Right lobe of liver (tissue), 6 donors: ENCODE measurements at places on chromosomes 3 and 15. TPM values are rescaled to one million over a fixed set of nuclear protein-coding genes. Genes with fewer than 3 reads are reported as not detected.

DNA sequence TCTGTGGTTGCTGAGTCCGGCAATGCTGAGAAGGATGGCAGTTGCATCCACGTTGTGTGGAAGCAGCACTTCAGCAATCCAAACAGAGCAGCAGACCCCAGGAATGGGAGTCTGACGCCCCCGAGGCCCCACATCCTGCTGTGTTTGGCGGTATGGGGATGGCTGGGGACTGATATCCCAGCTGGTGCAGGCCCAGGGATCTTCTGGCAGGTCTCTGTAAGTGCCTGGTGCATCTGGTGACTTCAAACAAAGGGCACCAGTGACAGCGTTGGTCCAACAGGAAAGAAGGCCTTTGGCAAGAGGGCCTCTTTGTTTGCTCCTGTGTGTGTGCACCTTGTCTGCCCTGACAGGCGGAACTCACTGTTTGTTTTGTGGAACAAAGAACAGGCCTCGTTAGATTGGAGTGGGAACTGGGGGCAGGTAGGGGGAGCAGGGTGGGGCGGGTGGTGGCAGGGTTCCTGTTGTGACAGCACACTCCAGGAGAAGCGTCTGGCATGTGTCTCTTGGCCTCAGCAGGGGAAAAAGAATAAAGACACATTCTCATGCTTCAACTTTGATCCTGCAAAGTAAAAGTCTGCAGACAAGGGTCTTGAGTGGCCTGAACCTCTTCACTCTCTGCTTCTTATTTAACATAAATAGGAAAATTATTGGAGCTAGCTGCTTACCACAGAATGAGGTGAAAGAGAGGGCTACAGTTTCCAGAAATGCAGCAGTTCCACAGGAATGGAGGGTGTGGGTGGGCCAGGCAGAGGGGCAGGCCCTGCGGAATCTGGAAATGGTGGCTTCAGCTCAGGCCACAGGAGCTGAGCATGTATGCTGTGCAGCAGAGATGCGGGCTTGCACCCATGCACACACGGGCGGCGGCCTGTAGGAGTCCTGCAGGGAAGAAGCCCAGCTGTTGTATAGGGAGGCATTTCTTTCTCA is 94.5 kb upstream of the MYZAP start:
- H3K27me3 ChIP-seq, result no peaks in the 10 kb centered on the region
- peak overlapping the region; percentile 67 for H3K27ac ChIP-seq
- DNase-seq, result peak; percentile 84
- H3K4me1 ChIP-seq, result no peaks in the 10 kb centered on the region
- H3K36me3 ChIP-seq, result no peaks in the 10 kb centered on the region

Gene SLC22A14
- total RNA-seq, result not detected

DNA sequence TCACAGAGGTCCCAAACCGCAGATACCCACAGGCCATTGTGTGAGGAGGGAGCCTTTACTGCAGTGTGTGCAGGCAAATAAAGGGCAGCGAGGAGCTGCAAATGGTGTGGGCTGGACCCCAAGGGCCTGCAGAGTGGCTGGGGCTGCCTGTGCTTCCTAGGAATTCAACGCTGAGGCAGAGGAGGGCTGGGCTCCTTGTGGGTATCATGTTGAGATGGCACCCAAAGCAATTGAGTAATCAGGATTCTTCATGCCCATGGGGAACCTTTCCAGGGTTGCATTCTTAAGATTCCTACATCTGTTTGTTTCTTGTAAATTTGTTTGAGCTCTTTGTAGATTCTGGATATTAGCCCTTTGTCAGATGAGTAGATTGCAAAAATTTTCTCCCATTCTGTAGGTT is 85.4 kb upstream of the LIPC start:
- H3K4me3 ChIP-seq, result no peak overlapping the region
- H3K4me1 ChIP-seq, result no peaks in the 10 kb centered on the region
- H3K36me3 ChIP-seq, result no peaks in the 10 kb centered on the region

Gene CPA3
- 0.27 TPM for total RNA-seq
